Airway epithelial cell (primary cell): ENCODE measurements at places on chromosomes 3 and 15. TPM values are rescaled to one million over a fixed set of nuclear protein-coding genes. Genes with fewer than 3 reads are reported as not detected.

AMOTL2 gene
- 50.8 and 65.5 TPM in 2 replicates for total RNA-seq

LYZL4 gene
- not detected in 2 replicates for total RNA-seq

MESP2 gene
- total RNA-seq = 0.37 and 0.42 TPM in 2 replicates

UBA7 gene
- total RNA-seq = 3.2 and 5.8 TPM in 2 replicates

ANKRD63 gene
- total RNA-seq = not detected in 2 replicates

SEMA3G gene
- total RNA-seq = 0.21 and 0.79 TPM in 2 replicates

SLC28A1 gene
- total RNA-seq = not detected in 2 replicates

TRPM7 gene
- 9.1 and 15.6 TPM in 2 replicates for total RNA-seq

AADACL2 gene
- not detected in 2 replicates for total RNA-seq

SCG3 gene
- total RNA-seq = not detected in 2 replicates

ATP6V1A gene
- total RNA-seq = 60.2 and 61.9 TPM in 2 replicates

CD80 gene
- not detected in 2 replicates for total RNA-seq

C15orf61 gene
- 2.0 and 4.9 TPM in 2 replicates for total RNA-seq

STARD5 gene
- 4.1 and 10.8 TPM in 2 replicates for total RNA-seq

AHSG gene
- 0.28 TPM in 1 of 2 replicates, not detected in the other for total RNA-seq

NR2E3 gene
- not detected in 2 replicates for total RNA-seq

GOLGA8S gene
- total RNA-seq = not detected in 2 replicates

PCSK6 gene
- total RNA-seq = 7.8 and 12.5 TPM in 2 replicates

CKMT1B gene
- total RNA-seq = 86.0 and 112 TPM in 2 replicates

TM4SF1 gene
- total RNA-seq = 147 and 251 TPM in 2 replicates

NDN gene
- 59.8 and 62.1 TPM in 2 replicates for total RNA-seq

FEZF2 gene
- total RNA-seq = not detected in 2 replicates

RGMA gene
- total RNA-seq = 5.9 and 6.6 TPM in 2 replicates

MUC20 gene
- total RNA-seq = 1.2 and 4.0 TPM in 2 replicates

BCL2A1 gene
- 0.35 and 2.0 TPM in 2 replicates for total RNA-seq

TERC gene
- total RNA-seq = 199 and 253 TPM in 2 replicates

MYO5C gene
- total RNA-seq = 12.7 and 21.0 TPM in 2 replicates

XRN1 gene
- 10.3 and 12.3 TPM in 2 replicates for total RNA-seq

TNK2 gene
- 25.5 and 26.8 TPM in 2 replicates for total RNA-seq

TPRA1 gene
- total RNA-seq = 36.3 and 39.7 TPM in 2 replicates

EPHB1 gene
- not detected in 2 replicates for total RNA-seq

MME gene
- total RNA-seq = 12.8 and 13.5 TPM in 2 replicates

PLAAT1 gene
- 1.6 and 2.0 TPM in 2 replicates for total RNA-seq

PRRT3 gene
- 2.0 TPM in 2 replicates for total RNA-seq

BCHE gene
- 0.65 and 0.92 TPM in 2 replicates for total RNA-seq

TM6SF1 gene
- total RNA-seq = 0.14 TPM in 1 of 2 replicates, not detected in the other

TLR9 gene
- 0.07 TPM in 1 of 2 replicates, not detected in the other for total RNA-seq

FAM227B gene
- 1.6 and 2.8 TPM in 2 replicates for total RNA-seq

NMD3 gene
- 38.8 and 58.3 TPM in 2 replicates for total RNA-seq

GOLGA6L7 gene
- total RNA-seq = not detected in 2 replicates

OCA2 gene
- 0.63 and 0.88 TPM in 2 replicates for total RNA-seq

FBXO22 gene
- 46.2 and 54.4 TPM in 2 replicates for total RNA-seq

SNRK gene
- 8.6 and 12.1 TPM in 2 replicates for total RNA-seq

GOLGA6L4 gene
- 0.42 and 0.46 TPM in 2 replicates for total RNA-seq

SUSD5 gene
- total RNA-seq = 0.88 and 1.1 TPM in 2 replicates

SPINK8 gene
- total RNA-seq = not detected in 2 replicates

CD86 gene
- total RNA-seq = 0.21 TPM in 1 of 2 replicates, not detected in the other

EXD1 gene
- 0.28 TPM in 1 of 2 replicates, not detected in the other for total RNA-seq

CSPG4 gene
- total RNA-seq = 73.2 and 91.5 TPM in 2 replicates
